ENCODE measurements at places on chromosomes 1 and 21. TPM values are rescaled to one million over a fixed set of nuclear protein-coding genes. Genes with fewer than 3 reads are reported as not detected.

LY9 gene
- total RNA-seq, result not detected

ADORA1 gene
- total RNA-seq, result 1.2 TPM

FALEC gene
- total RNA-seq, result 0.39 TPM

DISC1 gene
- 0.26 TPM for total RNA-seq

PRRX1 gene
- total RNA-seq, result not detected

ZNF124 gene
- total RNA-seq, result 4.5 TPM

OR2L2 gene
- not detected for total RNA-seq

All from A549 treated with CpdA at 1 μM for 4 hours (cell line).